ENCODE measurements at places on chromosomes 4 and X.

DNA sequence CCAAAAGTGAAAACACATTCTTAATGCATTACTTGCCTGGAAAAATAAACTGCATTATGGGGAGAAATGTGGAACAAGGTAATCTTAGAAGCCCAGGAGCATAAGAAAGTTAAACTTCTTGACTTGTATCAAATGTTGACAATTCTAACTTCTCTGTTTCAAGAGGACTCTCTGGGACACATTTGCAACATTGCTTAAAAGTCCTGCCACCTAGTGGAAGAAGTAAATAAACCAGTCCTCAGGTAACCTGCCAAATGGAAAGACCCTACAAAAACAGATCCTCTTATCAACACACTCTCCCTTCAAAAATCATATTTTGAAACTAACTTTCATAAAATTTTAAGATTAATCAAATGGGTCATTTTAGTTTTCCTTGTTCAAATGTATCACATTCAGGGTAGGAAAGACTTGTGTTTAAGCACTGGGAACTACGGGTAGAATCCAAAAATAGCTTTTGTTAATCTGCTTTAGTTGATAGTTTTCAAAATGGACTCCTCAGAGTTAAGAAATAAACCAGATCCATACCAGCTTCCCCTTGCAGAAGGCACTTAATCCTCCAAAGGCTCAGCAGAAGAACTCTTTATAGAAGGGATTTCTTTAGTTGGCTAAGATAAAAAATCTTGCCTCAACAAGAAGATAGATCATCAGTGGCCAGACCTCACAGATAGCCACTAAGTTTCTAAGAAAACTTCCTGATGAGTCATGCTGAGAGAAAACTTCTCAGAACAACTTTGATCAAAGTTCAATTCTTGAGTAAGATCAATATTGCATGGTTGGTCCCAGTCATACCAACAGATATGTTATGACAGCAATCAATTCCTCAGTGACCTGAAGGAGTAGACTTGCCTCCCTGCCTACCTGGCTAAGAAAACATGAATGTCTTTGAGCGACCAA is 141.7 kb downstream of the HHIP start:
- DNase-seq, result peak; percentile 12

DNA sequence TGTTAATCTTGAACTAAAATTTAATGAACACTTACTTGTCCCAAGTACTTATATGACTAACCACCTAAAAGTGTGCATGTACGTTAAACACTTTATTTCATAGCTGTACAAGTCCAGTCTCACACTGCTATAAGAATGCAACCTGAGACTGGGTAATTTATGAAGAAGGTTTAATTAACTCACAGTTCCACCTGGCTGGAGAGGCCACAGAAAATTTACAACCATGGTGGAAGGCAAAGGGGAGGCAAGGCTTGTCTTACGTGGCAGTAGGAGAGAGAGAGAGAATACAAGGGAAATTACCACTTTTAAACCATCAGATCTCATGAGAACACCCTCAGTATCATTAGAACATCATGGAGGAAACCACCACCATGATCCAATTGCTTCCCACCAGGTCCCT is 748.7 kb upstream of the HS3ST1 start:
- DNase-seq, result no peak

- no peak for DNase-seq
Observed at GRCh38 chr4:44632089-44632488, 19.3 kb downstream of the YIPF7 start.

DNA sequence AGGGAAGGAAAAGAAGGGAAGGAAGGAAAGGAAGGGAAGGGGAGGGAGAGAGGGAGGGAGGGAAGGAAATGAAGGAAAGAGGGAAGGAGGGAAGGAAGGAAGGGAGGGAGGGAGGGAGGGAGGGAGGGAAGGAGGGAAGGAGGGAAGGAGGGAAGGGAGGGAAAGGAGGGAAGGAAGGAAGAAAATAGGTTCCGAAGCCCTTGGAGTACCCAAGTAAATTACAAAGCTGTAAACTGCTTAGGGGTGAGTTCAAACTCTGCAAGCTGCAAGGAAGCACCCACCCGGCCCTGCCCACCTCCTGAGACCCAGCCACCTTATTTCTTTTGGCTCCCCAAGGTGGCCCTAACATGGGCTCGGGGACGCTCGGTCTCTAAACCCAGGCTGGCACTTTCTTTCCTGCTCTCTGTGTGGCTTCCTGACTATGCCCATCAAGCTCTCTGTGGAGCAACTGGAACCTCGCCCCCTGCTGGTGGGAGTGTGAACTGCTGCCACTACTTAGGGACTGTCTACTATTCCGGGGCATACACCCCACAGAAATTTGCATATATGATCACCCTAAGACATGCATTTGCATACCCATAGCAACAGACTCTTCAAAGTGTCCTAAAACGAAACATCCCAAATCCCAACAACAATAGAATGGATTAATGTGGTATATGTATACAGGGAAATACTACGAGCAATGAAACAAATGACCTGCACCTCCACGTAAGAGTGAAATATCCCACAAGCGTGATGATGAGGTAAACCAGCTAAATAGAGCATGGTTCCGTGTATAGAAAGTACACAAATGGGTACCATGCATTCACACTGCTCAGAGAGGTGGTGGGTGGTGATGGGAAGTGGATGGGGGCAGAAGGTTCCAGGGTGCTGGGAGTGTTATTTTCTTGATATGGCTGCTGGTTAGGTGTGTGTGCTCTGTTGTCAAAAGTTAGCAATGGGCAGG is 151.7 kb upstream of the TBL1X start:
- DNase-seq, result peak; percentile 12

GRCh38 chr4:10161146-10161545 is 44.5 kb upstream of the WDR1 start:
- DNase-seq, result no peak

DNA sequence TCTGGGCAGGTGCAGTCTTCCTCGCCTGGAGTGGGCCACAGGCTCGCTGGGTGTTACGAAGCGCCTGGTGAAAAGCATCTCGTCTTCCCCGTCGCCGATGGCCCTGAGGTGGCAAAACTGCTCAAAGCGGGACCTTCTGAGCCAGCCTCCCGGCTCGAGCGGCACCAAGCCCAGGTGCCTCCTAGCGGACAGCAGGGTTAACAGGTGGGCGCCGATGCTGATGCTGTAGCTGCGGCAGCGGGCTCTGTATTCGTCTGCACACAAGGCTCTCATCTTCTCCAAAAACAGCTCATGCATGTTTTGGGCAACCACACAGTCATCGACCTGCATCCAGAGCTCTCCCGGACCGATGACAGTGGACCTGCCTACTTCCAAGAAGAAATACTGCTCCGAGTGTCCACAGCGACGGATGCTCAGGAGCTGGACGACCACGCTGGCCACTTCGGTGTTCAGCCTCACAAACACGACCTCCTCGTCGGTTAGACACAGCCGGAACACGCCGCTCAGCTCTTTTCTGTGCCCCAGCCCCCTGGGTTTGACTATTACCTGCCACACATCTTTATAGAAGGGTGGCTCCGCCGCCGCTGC is 1.2 kb downstream of the IRS4 start:
- no peak for DNase-seq

GRCh38 chr4:48275247-48275646 is 5.6 kb upstream of the TEC start:
- no peak for DNase-seq

DNA sequence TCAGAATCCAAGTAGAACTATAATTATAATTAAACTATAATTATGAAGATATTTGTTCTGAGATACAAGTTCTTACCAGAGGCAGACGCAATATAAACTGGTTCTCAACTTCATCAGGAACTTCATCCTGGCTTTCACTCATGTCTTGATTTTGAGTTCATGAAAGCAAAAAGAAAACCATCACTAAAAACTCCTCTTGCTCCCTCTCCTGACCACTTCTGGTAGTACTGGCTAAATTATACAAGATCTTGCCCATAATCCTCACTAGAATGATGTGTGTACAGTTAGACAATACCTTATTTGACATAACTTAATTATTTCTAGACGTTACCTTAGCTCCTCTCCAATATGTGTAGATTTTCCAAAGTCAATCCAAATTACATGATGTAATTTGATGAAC is 3.7 kb downstream of the TAF7L start:
- DNase-seq, result peak; percentile 52

DNA sequence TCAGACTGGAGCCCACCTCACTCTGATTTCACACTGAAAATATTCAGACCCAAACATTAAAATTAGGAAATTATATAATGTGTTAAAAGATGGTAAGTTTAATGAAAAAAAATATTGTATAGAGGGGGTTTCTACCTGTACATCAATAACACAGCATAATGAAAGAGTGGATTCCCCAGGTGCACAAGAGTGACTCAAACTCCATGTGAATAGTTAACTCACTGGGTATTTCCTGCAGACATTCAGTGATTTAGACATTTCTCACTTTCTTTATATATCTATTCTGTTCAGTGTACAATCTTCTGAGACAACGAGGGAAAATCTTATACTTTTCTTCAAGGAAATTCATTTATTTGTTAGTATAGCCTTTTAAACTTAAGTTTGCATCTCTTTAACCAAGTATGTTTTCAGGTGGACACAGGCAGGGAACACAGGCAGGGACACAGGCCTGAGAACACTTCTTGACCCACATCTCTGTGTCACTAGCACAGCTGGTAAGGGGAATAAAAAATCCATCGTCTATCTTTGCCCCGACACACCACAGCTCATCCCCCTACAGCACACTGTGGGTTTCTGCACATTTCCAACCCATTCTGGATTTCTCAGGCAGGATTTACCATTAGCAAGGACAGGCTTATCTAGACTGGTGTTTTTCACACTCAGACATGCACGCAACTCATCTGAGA is 525.5 kb upstream of the BOD1L1 start:
- no peak for DNase-seq

DNA sequence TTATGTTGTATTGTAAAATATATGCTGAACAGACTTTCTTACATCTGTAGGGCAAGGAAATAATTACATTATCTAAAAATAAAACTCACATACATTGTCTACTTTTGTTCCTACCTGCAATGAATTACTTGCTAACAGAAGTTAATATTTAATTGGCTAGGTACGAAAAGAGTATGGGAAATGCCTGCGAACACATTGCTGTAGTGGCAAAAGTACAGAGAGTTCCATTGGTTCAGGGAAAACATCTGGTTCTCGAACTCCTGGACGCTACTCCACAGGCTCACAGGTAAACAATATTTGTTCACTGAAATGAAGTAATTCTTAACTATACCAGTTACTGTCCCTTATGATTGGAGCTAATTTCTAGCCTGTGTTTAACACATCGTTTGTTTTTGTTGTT is 837.4 kb downstream of the ADGRL3 start:
- no peak for DNase-seq

DNA sequence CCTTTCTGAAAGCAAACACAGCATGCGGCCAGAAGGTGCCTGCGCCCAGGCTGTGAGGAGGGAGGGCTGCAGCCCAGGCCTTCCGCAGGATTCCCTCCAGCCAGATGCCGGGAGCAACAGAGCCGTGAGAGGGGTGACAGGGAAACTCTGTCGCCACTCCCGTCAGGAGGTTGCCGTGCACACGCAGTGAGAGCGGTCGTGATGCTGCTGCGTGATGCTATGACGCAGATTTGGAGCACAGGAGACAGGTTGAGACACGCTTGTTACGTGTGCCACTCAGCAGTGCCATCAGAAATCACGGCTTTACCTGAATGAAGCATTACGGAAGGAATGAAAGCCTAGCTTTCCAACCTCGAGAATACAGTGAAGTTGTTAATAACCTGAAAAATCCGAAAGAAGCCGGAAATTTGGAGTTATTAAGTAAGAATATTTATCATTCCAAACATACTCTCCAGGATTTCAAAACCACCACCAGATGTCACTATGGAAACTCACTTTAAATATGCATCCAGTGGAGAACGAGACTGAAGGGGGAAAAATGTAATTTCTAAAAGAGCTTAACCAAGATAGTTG is 54.4 kb downstream of the FAT1 start:
- no peak for DNase-seq

- no peak for DNase-seq
Observed at GRCh38 chr4:95358421-95358820, 190.4 kb downstream of the UNC5C start.

- DNase-seq, result no peak
Observed at GRCh38 chrX:150813922-150814321, 84.5 kb downstream of the CD99L2 start.

DNA sequence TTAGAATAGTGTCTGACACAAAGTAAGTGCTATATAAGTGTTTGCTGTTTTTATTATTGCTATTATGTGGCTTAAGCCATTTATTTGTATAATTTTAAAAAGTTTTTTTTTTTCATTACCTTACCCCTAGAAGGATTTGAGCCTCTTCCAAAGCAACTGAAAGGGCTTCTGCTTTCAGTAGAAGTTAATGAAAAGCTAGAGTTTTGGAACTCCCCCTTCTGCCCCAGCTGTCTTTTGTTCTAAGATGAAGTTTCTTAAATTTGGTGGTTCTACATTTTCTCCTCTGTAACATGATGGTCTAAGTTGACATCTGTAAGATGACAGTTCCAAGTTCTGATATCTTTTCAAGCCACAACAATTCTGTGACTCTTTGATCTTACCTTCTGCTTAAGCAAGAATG is 30.3 kb downstream of the FHIP1A start:
- no peak for DNase-seq

GRCh38 chrX:136255541-136255940 is 4.3 kb upstream of the MAP7D3 start:
- DNase-seq, result no peak

GRCh38 chr4:166838975-166839614 is 395.2 kb downstream of the SPOCK3 start:
- DNase-seq, result no peak

DNA sequence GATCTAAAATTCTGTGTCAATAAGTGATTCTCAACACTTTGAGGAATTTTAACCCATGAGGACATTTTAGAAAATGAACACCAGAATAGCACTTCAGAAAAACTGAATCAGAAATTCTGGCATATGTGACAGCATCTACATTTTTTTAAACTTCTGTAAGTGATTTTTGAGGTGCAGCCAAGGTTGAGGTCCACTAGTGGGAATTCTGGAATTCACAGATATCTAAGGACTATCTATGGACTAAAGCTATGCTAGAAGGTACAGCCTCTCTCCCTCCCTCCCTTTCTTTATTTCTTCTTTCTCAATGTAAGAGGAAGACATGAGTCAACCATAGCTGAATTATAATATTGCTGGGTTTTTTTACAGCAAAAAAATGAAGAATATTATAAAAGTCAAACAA is 508.2 kb upstream of the ATOH1 start:
- no peak for DNase-seq

DNA sequence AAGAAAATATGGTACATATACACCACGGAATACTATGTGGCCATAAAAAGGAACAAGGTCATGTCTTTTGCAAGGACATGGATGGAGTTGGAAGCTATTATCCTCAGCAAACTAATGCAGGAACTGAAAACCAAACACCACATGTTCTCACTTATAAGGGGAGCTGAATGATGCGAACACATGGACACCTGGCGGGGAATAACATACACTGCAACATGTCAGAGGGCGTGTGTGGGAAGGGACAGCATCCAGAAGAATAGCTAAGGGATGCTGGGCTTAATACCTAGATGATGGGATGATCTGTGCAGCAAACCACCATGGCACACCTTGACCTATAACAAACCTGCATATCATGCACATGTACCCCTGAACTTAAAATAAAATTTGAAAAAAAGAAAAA is 19.5 kb upstream of the CNKSR2 start:
- DNase-seq, result no peak
